Astrocyte (in vitro differentiated cells and primary cell): ENCODE measurements at places on chromosomes 12 and 14.
A peak's percentile ranks its signal among the peaks of the same experiment; 100 is the strongest.

- DNase-seq = peak; percentile 12
These were observed 51.4 kb upstream of the GARIN2 start for GRCh38 chr14:67137744-67138371.

DNA sequence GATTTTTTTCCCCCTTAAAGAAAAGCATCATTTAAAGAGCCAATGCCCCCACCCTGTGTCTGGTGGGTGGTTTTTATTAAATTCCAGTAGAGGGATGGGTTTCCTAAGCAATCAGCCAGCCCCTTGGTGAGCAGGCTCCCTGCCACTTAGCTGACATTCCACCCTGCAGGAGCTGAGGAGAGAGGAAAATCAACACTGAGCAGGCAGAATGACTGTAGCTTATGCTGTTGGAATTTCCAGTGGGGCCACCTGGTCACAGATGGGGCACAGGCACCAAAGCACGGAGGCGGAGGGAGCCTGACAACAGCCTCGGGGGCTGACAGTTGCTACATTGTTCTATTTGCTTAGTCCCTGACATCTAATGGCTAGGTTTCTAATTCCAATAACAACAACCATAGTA is 127.7 kb downstream of the TMEM30B start:
- peak; percentile 82 for DNase-seq

- DNase-seq = peak; percentile 6
These were observed 46.9 kb upstream of the CAND1 start for GRCh38 chr12:67222302-67222701.

DNA sequence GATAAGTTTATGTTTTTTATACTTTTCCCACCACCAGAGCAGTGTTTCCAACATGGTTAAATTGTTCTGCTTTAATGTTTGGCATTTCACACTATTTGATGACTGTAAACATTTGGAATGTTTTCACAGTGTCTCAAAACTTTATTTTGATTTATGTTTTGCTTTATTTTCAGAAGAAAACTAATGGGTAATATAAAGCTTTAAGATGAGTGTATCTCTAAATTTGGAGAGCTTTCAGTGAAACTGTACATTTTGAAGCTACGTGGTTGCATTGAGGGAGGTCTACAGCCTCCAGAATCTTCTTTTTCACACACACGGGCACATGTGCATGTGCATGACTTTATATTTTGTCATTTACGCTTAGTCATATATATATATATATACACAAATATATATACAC is 10.7 kb downstream of the BICD1 start:
- DNase-seq = no peak

DNA sequence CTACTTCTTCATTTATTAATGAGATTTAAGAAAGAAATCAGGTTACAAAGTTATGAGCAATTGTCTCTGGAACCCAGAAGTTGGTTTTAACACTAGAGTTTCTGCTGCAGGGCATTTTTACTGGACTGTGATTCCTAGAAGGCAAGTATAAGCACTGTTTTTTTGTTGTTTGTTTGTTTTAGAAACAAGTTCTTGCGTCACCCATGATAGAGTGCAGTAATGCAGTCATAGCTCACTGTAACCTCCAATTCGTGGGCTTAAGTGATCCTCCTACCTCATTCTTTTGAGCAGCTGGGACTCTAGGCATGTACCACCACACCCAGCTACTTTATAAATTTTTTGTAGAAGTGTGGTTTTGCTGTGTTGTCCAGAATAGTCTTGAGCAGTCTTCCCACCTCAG is 25.6 kb downstream of the RAP1B start:
- peak; percentile 76 for DNase-seq

DNA sequence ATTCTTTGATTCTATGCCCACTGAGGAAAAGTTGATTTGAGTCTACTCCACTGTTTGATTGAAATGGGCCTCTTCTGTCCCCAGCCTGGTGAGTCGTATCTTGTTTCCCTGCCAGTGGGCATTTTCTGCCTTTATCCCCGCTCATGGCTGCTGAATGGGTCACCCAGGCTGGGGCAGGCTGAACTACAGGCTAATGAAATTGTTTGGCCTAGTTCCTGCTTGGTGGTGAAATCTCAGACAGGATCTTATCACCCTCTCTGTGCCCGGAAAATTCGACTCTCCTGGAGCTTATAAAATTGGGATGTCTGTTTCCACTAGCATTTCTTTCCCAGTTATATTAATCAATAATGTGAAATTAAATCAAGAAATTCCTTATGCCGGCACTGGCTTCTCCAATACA is 65.0 kb downstream of the CHST11 start:
- DNase-seq = no peak

- DNase-seq = peak; percentile 10
These were observed 82.6 kb upstream of the KCNH3 start for GRCh38 chr12:49456131-49456679.

DNA sequence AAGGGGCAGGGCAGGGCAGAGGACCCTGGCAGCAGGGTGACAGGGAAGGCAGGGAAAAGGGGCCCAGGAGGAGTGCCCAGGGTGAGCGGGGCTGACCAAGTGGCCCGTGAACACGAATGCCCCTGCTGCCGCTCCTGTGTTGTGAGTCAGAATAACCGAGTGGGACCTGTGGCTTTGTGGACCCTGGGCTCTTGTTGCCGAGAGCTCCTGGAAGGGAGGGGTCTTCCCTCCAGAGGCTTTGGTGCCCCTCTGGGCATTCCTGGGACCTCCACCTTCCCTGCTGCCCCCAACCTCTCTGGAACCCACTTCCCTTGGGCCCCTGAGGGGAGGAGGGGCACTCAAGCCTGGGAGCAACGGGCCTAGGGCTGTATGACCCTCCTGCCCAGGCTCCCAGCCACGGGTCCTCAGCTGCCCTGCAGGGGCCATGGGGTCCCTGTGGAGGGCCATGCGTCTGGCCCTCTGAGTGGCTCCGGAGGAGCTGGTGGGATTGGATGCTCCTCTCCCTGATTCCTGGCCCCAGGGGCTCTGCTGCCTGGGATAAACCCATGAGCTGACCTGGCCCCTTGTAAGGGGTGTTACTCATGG is 319.4 kb downstream of the TMEM121 start:
- no peak for DNase-seq

DNA sequence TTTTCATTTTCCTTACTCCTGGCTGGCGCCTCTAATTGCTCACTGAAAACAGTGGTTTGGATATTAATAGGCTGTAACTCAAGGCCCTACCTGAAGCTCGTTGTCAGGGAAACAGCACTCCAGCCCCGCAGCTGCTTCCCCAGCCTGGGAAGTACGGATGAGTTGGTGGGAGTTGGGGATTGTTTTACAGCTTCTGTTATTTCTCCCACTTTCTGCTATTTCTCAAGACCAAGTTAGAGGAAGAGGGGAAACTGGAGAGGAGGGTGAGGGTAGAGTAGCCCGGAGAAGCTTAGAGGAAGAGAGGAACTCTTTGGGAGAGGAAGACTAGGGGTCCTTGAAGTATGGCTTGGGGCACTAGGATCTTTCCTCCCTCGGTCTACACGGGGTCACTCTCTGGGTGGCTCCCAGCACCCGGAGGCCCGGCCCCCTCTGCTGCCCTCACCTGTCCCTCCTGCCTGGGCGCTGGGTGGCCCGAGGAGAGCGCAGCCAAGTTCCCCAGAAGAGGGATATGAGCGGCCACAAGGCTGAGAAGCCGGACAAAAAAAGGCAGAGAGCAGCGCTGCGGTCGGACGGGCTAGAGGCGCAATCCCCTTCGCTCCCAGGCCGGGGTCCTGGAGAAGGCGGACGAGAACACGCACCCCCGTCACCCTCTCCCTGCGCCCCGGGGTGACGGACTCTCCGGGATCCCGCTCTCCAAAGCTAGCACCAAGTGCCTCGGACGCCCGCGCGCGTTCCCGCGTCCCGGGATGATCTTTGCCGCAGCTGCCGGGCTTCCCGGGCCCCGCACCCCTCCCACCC is 671 bp downstream of the SPTB start:
- DNase-seq = no peak

- DNase-seq = peak; percentile 96
These were observed 88.6 kb downstream of the EPS8 start for GRCh38 chr12:15700595-15700994.
